ENCODE measurements at places on chromosomes 5 and 9. TPM values are rescaled to one million over a fixed set of nuclear protein-coding genes. Genes with fewer than 3 reads are reported as not detected.
A peak's percentile ranks its signal among the peaks of the same experiment; 100 is the strongest.

GRCh38 chr9:34363619-34364351 lies 12.9 kb downstream of the MYORG start:
- DNase-seq: no peak

PTPN3 gene
- total RNA-seq: 14.8 TPM

NFIB gene
- 15.4 TPM for total RNA-seq

DNA sequence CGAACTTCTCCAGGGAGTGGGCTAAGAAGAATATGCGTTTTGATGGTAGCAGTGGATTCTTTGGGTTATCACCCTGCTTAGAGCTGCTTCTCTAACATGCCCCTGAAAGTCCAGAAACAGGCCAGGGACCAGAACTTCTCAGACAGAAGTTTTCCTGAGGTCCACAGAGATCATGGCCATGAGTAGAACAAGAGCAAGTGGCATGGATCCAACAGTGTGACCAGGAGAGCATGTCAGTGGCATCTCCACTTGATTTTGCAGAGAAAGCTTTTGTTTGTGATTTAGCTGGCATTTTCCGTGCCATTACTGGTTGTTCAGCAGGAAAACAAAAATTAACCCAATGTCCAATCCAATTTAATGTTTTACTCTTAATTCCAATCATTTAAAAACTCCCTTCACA lies 298.5 kb upstream of the CD180 start:
- no peak for DNase-seq

GRCh38 chr5:154087260-154087659 lies 48.5 kb downstream of the MFAP3 start:
- DNase-seq: peak; percentile 74

DNA sequence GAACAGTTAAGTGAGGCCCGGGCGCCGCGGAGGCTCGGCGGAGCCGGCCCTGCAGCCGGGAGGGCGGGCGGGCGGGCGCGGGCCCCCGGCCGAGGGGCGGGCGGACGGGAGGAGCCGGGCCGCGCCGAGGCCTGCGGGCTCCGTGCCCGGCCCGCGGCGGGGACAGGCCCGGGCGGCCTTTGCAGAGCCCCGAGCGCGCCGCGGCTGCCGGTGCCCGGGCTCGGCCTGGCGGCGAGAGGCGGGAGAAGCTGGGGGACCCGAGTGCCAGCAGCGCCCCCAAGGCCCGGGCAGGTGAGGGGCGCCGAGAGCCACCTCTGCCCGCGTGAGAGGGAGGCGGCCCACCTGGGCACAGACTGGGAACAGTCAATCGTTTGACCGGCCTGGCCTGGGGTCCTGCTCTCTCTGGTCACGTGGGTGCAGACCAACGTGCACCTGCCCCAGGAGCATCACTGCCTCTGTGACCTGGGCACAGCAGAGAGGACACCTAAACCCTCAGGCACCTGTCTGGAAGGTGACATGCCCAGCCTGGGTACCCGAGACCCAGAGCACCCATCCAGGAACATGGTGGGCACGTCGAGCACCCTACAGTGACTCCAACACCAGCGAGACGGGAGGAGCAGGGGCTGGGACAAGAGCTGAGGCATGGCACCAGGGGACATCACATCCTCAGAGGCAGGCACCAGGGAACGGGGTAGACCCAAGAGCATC lies 531 bp downstream of the MVB12B start:
- peak; percentile 37 for DNase-seq

DNA sequence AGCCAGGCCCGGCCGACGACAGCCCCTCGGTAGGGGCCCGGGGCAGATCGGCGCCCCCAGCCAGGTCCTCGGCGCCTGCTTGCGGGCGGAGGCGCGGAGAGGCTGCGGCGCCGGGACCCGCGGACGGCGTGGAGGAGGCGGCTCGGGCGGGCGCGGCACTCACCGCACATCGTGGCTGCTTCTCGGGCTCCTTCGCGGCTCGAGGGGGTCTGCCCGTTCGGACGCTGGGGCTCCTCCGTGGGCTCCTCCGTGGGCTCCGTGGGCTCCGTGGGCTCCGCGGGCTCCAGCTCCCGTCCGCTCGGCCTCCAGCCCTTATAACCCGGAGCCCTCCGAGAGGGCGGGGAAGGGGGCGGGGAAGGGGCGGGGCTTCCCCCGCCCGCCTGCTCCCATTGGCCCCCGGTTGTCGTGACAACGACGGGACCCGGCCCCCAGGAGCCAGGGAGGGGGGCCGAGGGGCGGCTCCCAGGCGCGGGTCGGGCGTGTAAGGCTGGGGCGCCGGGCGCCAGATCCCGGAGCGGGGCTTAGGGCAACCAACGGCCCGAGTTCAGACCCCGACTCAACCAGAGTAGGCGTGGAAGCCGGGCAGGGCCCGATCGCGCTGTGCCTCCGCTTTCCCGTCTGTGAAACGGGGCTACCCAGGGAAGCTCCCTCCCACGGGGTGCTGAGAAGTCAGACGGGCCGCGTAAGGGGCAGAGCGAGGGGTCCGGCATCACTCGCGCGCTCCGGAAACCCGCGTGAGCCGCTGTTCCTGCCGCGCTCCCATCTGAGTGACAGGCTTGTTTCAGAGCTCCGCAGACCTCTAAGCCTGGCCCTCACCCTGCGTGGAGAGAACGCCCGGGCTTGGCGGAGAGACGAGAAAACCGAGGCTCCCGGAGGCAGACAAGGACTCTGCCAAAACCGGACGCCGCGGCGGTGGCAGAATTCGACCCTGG lies at the start of gene GFPT2:
GFPT2 (minus strand) TSS at position 289 of the 932 bp plus-strand sequence; CDS start at position 170, 119 bp downstream.
- DNase-seq: peak; percentile 68

- DNase-seq: no peak
These were observed 19.5 kb downstream of the NCS1 start for GRCh38 chr9:130191749-130192120.

GRCh38 chr9:98514841-98515240 lies 193.9 kb downstream of the GABBR2 start:
- no peak for DNase-seq

LCN9 gene
- not detected for total RNA-seq

DNA sequence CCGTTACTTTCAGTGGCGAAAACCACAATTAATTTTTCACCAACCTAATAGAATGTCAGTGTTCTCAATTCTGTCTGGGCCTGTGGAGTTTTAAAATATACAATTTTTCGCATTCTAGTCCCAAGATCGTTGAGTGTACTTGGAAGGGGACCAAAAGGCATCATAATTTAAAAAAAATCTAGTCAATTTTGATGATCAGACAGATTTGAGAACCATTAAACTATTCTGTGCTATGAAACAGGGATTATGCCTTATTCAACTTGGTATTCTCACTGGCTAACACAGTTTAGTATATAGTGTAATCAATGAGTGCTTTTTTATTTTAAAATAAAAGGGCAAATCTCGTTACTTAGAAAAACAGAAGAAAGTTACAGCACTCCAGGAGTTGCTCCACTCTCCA lies 61.5 kb upstream of the TNFSF15 start:
- no peak for DNase-seq

PCDHGA5 gene
- 0.24 TPM for total RNA-seq

DNA sequence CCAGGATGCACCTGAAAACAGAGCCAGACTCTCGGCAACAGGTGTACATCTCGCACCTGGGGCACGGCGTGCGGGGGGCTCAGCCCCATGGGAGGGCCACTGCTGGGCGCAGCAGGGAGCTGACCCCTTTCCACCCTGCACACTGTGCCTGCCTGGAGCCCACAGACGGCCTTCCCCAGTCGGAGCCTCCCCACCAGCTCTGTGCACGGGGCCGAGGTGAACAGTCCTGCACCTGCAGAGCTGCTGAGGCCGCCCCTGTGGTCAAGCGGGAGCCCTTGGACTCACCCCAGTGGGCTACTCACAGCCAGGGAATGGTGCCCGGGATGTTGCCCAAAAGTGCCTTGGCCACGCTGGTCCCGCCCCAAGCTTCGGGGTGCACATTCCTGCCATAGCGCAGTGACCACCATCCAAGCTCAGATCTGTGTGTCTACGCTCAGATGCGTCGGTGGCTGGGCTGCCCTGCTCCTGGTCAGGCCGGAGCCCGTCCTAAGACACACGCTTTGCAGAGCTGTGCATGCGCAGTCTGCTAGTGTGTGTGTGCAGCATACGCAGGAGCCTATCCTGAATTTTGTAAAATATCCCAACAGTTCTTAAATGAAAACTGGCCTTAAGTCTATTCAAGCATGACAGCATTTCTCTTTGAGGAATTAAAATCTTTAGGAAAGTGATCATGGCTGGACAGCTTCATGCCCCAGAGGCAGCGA lies 8.4 kb upstream of the EXOC3 start:
- no peak for DNase-seq

- DNase-seq: peak; percentile 27
These were observed 66.3 kb upstream of the PAPPA start for GRCh38 chr9:116087246-116087645.

ENTPD8 gene
- total RNA-seq: not detected

GRCh38 chr9:82206490-82206889 lies 217.9 kb downstream of the SPATA31D1 start:
- DNase-seq: no peak

GRCh38 chr5:160491438-160491837 lies 69.8 kb downstream of the PTTG1 start:
- no peak for DNase-seq

GRCh38 chr9:77421506-77422265 lies 226.4 kb downstream of the GNA14 start:
- no peak for DNase-seq

DEPDC1B gene
- 38.3 TPM for total RNA-seq

All from Caki2 (cell line).